Left forelimb (tissue), 1 donor: ENCODE measurements at places on chromosomes 5 and 9.

GRCh38 chr9:88037285-88037845 is 63.0 kb upstream of the CDK20 start:
- DNase-seq, result no peak

GRCh38 chr5:133322743-133323142 is 270.9 kb downstream of the HSPA4 start:
- no peak for DNase-seq

- no peak for DNase-seq
Observed at GRCh38 chr5:125612181-125612721, 811.0 kb upstream of the GRAMD2B start.

DNA sequence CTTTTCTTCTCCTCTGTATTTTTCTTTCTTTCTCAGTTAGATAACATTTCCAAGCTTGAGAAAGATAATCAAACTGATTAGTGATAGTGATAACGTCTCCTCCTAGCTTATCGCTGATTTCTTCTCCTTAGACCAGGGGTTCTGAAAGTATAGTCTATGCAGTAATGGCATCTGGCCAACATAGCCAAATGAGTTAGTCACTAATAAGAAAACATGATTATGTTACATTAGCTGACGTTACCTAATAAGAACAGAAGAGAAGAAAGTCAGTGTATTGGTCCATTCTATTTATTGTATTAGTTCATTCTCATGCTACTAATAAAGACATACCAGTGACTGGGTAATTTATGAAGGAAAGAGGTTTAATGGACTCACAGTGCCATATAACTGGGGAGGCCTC is 111.2 kb downstream of the STRBP start:
- DNase-seq, result no peak

GRCh38 chr5:73631500-73631899 is 5.5 kb downstream of the ARHGEF28 start:
- DNase-seq, result no peak

GRCh38 chr9:85040146-85040545 is 370.6 kb downstream of the NTRK2 start:
- DNase-seq, result no peak

- DNase-seq, result no peak
Observed at GRCh38 chr5:123605822-123606221, 93.8 kb downstream of the CSNK1G3 start.

- no peak for DNase-seq
Observed at GRCh38 chr5:14267166-14267838, 124.2 kb downstream of the TRIO start.

GRCh38 chr5:169146158-169146557 is 154.8 kb downstream of the SLIT3 start:
- no peak for DNase-seq

DNA sequence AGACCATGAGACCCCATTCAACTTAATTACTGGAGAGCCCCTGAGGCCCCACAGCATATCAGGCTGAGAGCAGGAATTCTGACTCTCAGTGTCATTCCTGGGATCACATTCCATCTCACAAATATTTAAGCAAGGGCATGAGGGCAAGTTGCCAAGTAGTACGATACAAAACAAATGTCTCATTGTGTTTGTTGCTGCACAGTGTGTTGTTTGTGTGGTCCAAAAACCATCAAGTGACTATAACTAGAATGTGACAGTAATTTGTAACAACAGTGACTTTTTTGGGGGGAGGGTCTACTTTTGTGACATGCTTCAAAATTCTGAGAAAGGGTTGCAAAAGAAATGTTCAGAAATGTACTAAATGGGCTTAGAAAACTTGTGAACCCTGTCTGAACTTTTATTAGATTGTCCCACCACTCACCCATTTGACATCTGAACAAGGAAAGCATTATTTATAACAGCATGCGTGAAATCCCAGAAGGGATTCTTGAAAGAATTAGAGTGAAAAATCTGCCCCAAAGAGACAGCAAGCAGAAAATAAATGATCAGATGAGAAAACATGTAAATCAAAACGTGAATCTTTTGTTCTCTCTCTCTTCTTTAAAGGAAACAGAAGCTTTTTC is 347.0 kb downstream of the NTRK2 start:
- no peak for DNase-seq
